ENCODE measurements at places on chromosomes 5 and 9.

DNA sequence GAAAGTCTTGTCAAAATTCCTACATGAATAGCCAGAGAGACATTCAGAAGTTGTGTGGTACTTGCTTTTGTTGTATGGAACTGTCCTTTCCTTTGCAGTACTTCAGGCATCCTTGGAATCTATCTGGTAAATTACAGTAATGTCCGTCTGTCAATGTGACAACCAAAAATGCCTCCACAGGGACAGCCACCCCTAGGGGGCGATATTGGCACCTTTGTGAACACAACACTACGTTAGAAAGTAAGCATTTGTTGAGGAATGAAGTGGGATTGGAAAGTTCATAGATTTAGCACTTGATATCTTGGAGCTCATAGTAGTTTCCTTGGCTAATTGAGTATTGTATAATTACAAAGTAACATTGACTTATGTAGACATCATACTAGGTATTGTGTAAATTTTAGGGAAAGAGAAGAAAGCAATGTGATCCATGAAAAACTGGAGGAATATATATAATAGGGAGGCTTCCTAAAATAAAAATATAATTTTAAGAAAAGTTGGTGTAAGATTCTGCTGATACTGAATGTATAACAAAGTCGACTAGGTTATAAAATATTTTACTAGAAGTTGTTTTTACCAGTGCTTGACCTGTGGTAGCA, 32.7 kb downstream of the TMEFF1 start:
- DNase-seq: no peak

DNA sequence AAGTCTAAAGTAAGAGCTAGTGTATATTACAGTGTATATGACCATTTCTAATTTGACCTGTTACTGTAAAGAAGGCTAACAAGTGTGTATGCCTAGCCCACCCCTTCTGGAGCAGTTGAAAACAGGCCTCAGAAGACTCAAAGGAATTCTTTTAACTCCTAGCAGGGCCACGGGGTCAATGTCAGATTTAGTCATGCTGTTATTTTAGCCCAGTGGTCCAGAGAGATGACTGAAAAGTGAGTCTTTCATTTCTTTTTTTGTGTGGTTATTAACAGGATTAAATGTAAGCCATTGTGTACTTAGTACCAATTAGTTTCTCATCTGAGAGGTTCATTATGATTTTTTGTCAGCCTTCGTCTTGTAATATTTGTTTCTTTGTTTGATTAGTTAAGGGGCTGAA, 24.4 kb downstream of the ZCCHC7 start:
- no peak for DNase-seq

GRCh38 chr9:136631038-136632000, 31.4 kb upstream of the EGFL7 start:
- DNase-seq: no peak

GRCh38 chr9:91629718-91630117, 206.1 kb upstream of the NFIL3 start:
- DNase-seq: no peak

- no peak for DNase-seq
Observed at GRCh38 chr5:133962131-133962530, 6.3 kb downstream of the C5orf15 start.

DNA sequence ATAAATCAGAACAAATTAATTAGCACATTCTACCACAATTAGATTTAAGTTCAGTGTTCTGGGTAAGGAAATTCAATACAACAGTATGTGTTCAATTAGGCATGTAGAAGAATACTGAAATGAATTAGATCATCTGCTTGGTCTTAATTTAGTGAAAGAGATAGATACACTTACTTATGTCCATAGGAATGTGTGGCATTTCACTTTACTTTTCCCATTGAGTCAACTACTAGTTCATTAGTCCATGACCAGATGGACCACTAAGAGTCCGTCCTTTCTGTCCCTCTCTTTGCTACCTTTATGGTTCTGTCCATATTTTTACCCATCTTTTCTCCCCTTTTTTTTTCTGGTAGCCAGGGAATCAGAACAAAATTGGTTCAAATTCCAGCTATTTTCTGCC, 276.9 kb downstream of the OSTF1 start:
- no peak for DNase-seq

- DNase-seq: no peak
Observed at GRCh38 chr5:168480601-168481000, 5.7 kb upstream of the RARS1 start.

GRCh38 chr9:21491756-21492155, 9.6 kb upstream of the IFNE start:
- DNase-seq: no peak

DNA sequence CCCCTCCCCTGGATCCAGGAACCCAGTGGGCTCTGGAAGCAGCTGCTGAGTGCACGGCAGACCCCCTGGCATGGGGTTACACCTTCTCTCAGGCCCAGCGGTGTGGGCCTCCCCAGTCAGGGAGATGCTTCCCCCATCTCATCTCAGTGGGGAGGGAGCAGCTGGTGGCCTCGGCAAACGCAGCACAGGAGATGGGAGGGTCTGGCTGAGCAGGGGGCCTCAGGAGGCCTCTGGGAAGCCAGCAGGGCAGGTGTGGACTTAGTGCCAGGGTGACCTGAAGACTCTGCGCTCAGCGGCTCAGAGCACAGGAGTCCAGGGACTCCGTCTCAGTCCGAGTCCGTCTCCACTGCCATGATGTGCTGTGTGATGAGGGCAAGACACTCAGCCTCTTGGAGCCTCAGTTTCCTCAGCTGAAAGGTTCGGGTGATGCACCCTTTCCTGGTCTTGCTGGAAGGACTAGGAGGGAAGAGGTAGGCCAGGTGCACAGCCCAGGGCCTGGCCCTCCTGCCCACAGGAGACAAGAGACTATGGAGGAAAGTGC, 100.6 kb downstream of the GTF3C4 start:
- DNase-seq: no peak

GRCh38 chr5:78553580-78554353, 94.8 kb downstream of the LHFPL2 start:
- DNase-seq: no peak

- no peak for DNase-seq
Observed at GRCh38 chr5:170642776-170643436, 139.1 kb downstream of the KCNIP1 start.

DNA sequence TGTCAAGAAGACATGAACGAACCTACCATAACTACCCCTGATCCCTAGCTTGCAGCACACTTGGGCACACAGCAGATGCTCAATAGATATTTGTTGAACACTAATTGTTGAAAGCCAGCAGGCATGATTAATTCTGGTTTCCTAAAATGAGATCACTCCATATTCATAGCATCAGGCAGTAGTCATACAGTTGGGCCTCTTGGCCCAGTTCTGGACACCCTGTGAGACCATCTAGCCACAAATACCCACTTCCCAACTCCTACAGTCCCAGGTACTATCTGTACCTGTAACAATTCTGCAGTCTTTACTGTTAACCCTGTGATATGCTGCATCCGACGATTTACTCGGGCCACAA, 24.2 kb downstream of the P4HA2 start:
- DNase-seq: no peak

- peak; percentile 71 for DNase-seq
Observed at GRCh38 chr9:126500600-126501382, 112.9 kb upstream of the LMX1B start.

- no peak for DNase-seq
Observed at GRCh38 chr9:91994422-91994821, 44.4 kb upstream of the ROR2 start.

GRCh38 chr5:91403438-91403837, 20.3 kb upstream of the ARRDC3 start:
- no peak for DNase-seq

GRCh38 chr9:35436933-35437332, 53.0 kb upstream of the RUSC2 start:
- DNase-seq: no peak

GRCh38 chr5:58501778-58502417, 10.7 kb downstream of the GAPT start:
- no peak for DNase-seq

- DNase-seq: peak; percentile 49
Observed at GRCh38 chr9:23447166-23447565, 378.9 kb downstream of the ELAVL2 start.

DNA sequence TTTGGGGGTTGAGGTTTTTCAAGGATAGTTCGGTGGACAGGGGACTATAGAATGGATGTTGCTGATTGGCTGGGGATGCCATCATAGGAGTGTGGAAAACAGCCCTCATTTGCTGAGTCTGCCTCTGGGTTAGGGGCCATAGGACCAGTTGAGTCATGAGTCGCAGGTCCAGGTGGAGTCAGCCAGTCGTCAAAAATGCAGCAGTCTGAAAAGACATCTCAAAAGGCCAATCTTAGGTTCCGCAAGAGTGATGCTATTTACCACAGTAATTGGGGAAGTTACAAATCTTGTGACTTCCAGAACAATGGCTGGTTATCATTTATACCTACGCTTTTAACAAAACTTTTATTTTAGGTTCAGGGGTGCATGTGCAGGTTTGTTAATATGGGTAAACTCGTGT, 276.0 kb upstream of the DMRT1 start:
- no peak for DNase-seq

DNA sequence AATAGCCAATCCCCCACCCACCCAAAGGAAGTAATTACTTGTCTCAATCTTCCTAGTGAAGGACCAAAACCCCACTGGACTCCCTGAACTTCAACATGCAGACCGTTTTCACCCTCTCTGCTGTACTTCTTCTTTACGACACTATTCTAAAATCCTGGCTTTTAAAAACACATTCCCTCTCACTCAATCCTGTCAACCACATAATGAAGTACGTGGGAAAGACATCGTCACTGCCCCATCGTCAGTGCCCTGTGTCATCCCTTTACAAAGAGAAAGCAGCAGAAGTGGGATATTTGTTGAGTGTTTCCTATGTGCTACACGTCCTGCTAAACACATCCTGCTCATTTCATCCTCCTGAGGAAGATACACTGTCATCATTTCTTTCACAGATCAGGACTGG, 54.2 kb downstream of the MAPKAP1 start:
- DNase-seq: no peak

- no peak for DNase-seq
Observed at GRCh38 chr9:134968011-134968822, 50.5 kb upstream of the FCN1 start.

DNA sequence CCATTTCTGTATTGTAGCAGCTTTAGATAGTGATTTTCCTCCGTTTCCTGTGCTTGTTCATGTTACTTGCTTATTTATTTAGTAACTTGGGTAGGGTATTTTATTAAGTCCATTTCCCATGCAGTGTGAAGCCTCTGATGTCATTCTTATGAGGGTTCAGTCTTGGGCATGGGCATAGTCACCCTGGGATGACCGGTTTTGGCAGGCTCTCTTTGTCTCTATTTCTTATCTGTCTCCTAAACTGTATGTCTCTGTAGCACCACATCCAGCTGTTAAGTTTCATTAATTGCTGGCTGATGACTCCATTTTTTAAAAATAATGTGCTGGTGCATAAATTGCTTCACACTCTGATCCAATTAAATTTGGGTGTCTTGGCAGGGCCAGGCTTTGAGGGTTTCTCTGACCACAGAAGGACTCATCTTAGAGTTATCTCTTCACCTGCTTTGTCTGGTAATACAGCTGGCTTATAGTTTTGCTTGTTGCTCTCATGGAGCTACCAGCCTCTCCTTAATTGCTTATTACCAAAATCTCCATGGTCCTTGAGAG, 173.3 kb upstream of the VLDLR start:
- no peak for DNase-seq

DNA sequence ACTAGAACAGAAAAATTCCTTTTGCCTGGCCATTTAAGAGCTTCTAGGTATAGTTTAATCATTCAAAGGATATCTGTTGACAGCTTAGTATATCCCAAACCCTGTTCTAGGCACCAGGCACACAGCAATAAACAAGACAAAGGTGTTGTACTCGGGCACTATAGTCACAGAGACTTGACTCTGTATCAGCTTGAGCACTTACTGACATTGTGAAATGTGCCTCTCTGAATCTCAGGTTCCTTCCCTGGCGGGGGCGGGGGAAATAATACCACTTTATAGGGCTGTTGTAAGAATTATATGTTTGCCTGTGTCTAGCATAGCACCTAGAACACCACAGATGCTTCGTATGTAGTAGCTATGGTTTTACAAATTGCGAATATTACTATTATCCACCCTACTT, 104.5 kb downstream of the NR6A1 start:
- no peak for DNase-seq

DNA sequence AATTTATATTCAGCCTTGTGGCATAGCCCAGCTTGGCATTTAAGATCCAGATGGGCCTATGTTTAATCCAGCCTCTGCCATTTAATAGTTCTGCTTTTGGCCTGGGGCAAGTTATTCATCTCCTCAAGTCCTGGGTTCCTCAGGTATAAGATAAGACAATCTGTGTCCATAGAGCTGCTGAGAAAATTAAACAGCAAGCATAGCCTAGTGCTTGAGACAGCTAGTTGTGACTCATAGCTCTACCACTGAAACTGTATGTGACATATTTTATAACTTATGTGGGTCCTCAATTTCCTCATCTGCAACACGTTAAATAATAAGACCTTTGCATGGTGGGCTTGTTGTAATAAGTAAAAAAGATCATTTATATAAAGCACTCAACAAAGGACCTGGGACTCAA, 53.3 kb upstream of the ATP10B start:
- DNase-seq: no peak

DNA sequence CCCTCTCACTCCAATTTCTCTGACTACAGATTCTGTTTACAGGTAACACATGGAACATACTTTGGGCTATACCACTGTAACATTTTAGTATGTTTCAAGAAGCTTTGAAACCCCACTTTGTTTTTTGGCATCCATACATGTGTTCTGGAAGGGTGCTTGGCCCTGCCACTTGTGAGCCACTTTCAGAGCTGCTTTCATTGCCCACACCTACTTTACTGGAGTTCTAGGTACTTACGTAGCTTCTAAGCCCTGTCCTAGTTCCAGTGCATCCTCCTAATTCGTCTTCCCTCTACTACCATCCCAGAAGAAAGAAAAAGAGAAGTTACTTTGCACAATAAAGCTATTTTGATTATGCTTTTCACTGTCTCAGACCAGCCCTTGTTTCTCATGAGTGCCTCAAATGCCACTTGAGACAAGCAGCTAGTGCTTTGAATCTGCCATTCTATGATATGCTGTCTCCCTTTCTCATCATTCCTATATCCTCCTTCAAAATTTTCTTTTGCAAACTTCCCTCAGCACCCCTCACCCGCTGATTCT, 26.5 kb upstream of the C5orf47 start:
- DNase-seq: no peak

DNA sequence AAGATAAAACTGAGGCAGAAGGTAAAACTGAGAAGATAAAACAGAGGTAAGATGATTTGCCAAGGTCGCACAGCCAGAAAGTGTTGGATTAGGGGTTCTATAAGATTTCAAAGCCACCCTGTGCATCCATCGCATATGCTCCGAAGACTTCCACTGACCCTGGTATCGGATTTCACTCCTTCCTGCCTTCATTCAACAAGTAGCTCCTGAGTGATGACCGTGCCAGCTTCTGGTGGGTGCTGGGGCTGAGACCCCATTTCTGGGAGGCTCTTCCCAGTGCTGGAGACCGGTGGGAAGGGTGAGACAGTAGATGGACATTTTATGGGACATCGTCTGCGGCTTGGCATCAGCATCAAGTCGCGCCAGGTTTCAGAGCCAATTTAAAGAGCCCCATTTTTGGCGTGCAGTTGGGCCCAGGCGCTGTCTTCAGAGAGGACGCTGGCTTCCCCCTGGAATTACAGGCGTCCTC, 53.7 kb upstream of the DAB2IP start:
- DNase-seq: no peak

- no peak for DNase-seq
Observed at GRCh38 chr9:16974436-16974835, 104.0 kb upstream of the BNC2 start.

All from C1 segment of cervical spinal cord (tissue), 14 donors.